ENCODE measurements at places on chromosomes 12 and 14.

- no peak for DNase-seq
Measured at GRCh38 chr14:66628636-66629035, 120.7 kb downstream of the GPHN start.

DNA sequence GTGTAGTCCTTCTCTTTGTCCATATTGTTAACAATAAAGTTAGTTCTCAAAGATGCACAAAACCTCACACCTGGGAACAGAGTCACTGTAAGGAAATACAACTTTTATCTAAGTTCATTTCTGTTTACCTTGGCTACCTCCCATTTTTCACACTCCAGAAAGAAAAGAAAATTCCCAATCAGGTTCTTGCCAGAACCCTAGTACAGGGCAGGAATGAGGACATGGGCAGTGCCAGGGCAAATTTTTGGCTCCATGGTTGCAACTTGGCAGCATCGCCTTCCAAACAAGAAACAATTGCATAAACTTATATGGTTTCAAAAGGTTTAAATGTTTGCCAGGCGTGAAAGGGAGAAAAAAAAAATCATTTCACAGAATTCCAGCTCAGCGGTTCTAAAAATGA is 296.3 kb upstream of the PRKD1 start:
- no peak for DNase-seq

GRCh38 chr12:43540470-43540869 is 11.5 kb downstream of the ADAMTS20 start:
- no peak for DNase-seq

DNA sequence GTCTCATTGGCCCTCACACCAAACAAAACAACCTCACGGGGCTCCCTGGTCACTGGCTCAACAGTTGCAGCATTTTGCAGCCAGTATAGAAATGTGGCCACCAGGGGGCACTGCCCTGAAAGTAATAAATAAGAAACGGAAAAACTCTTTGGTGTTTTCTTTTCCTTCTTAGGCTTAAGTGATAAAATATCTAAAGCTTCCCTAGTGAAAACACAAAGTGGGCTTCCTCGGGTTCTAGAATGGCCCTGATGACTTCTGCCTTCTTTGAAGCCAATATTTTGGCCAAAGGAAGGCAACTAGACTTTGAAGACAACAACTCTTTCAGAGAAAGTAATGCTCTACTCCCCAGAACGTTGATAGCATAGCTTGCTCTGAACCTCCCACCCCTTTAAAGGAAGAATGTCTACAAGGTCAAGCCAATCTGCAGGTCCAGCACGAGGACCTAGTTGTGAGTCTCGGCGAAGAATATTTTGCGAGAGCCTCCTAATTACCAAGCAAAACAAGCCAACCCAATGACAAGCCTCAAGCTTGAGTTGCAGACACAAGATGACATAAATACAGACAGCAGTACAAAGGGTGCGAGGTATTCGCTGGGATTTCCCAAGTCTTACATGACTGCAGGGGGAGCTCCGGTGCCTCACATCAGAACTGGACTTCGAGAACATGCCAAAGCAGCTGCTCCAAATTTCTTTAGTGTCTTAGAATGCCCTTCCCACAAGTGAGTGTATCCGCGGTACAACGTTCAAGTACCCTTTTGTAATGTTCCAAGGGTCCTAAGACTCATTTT is 2.6 kb downstream of the ITPK1 start:
- peak; percentile 90 for DNase-seq

DNA sequence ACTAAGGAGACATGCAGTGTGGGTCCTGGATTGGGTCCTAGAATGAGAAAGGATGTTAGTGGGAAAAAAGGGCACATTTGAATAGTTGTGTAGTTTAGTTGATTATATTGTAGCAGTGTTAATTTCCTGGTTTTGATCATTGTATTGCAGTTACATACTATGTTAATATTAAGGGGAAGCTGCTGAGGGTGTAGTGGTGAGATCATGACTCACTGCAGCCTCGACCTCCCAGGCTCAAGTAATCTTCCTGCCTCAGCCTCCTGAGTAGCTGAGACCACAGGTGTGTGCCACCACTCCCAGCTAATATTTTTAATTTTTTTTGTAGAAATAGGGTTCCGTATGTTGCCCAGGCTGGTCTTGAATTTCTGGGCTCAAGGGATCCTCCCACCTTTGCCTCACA is 21.7 kb downstream of the BORCS5 start:
- no peak for DNase-seq

- no peak for DNase-seq
Measured at GRCh38 chr14:105933238-105933637, 406.9 kb downstream of the TMEM121 start.

GRCh38 chr12:3700861-3701260 is 52.0 kb downstream of the CRACR2A start:
- DNase-seq = no peak

DNA sequence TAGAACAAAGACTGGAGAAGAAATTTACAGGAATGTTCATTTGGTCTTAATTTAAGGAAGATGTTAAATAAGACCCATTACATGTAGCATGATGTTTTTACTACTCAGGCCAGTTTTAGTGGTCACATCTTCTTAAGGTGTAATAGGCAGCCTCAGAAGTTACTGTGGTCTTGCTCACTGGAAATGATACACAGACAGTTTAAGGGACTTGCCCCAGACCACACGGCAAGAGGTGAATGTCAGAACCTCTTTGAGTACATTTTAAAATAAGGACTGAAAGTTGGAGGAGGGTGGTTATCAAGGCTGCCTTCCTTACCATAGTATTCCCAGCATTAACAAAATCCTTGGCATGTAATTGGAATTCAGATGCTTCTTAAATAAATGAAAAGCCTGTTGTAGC is 37.9 kb downstream of the LRRK2 start:
- DNase-seq = no peak

DNA sequence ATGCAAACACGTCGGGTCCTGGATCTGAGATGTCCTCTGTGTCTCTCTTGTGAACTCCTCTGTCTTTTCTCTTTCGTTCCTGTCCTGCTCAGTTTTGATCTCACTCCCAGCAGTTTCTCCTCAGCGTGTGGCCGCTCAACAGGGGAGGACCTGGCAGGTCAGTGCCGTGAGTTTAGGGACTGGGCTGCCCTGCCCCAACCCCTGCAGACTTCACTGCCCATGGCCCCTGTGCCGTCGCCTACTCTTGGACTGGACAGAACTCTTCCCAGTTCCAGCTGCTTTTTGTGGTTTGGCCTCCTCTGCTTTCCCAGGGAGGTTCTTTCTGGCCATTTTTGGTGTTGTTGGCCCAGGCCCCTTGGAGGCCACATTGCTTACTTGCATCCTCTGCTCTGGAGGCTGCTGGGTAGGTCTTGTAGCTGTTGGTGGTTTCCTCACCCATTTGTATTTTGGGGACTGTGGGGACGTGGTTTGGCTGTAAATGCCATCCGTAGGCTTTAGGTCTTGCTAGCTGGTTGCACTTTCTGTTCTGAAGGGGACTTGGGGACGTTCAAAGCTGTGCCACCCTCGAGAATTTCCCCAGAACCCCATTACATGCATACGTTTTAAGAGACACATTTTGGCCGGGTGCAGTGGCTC is 20.0 kb upstream of the DNAH10 start:
- no peak for DNase-seq

DNA sequence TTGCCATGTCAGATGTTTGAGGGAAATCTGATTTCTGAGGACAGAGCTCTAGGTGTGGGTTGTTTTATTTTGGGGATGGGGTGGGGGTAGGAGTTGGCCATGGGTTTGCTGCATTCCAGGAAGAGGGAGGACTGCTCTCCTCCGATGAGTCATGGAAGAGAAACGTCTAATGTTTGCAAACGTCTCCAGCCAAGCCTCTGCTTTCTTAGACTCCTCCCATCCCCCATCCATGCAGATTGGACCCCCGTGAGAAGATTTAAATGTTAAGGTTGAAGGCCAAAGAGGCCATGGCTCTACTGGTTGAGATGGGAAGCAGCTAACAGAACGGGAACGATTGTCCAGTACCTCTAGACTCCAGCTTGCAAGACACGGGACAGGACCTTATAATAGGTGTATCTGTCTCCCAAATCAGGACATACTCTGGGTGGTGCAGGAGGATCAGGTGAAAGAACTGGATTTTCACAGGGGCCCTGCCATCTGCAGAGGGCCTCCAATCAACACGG is 11.4 kb upstream of the ATP2A2 start:
- no peak for DNase-seq

- peak; percentile 16 for DNase-seq
Measured at GRCh38 chr14:41607966-41608663, 1.4 kb downstream of the LRFN5 start.

GRCh38 chr12:92987362-92987761 is 58.3 kb upstream of the EEA1 start:
- DNase-seq = peak; percentile 78

- no peak for DNase-seq
Measured at GRCh38 chr12:116332705-116333380, 55.4 kb upstream of the MED13L start.

DNA sequence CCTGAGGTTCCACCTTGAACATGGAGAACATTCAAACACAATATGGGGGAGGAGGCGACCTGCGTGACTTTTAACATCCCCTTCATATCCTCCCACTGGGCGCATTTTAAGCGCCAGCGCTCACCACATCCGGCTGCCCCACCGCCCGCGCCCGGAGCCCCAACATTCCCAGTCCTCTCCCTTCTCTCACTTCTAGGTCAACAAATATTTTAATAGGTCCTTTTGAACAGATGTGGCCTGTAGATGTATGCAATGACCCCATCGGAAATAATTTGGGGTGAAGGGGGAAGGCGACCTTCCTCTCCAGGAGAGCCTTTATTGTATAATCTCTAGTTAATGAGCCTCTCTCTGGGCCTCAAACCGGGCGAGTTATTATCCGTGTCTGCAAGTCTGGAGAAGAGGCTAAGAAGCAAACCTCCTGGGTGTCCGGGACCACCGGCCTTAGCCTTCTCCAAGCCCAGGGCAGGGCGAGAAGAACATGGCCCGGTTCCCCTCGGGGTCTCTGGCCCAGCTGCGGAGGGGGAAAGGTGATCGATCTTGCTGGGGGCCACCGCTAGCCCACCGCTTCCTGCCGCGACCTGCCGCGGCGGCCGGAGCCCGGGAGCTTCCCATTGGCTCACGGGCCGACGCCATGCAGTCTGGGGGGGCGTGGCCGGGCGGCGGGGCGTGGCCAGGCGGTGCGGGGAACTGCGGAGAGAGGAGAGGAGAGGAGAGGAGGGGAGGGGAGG is 83.2 kb upstream of the HMGA2 start:
- peak; percentile 78 for DNase-seq

- DNase-seq = no peak
Measured at GRCh38 chr12:52828591-52829021, 5.5 kb downstream of the KRT79 start.

- no peak for DNase-seq
Measured at GRCh38 chr14:68702135-68702534, 90.7 kb downstream of the ZFP36L1 start.

DNA sequence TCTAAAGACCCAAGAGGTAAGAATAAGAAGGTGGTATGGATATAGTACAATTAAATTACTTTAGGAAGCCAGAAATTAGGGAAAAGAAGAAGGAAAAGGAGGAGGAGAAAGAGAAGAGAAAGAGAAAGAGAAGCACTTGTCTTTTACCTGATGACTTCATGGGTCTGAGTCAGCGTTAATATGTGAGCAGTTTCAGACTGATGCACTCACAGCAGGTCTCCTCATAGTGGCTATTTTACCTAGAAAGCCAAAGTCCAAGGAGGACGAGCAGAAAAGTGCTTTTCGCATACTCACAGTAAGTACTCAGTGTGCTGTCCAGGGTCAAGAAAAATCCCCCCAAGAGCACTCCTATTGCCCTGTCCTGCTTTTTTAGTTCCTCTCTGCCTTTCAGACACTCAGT is 222.1 kb downstream of the C12orf42 start:
- no peak for DNase-seq

DNA sequence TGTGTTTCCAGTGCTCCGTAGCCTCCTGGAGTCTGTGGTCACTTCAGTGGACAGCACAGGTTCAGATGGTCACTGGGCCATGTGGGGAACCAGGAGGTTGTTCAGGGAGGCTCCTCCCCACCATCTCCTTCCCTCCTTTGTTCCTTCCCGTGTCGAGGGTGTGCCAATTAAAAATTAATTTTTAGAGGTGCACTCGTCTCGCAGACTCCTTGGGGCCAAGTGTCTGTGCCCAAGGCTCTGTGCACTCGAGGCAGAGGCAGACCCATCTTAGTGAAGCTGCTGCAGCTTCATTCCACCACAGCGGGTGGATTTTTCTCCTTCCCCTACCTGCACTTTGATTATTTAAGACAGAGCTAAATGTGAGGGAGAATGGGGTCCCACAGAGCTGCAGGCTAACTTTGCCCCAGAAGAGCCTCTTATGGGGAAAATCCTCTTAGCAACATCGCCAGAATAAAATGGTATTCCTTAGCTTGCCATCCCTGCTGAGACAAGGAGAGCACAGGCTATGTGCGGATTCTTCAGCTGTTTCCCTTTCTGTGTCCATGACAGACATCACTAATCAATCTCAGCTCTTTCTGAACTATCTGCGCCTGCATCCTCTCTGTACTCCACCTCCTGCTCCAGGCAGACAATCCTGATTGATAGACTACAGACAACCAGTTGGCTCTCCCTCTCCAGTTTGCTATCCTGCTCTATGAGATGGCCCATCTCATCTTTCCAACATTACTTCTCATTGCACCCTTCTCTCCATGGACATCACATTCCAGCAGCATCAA is 159.5 kb downstream of the VRK1 start:
- no peak for DNase-seq

DNA sequence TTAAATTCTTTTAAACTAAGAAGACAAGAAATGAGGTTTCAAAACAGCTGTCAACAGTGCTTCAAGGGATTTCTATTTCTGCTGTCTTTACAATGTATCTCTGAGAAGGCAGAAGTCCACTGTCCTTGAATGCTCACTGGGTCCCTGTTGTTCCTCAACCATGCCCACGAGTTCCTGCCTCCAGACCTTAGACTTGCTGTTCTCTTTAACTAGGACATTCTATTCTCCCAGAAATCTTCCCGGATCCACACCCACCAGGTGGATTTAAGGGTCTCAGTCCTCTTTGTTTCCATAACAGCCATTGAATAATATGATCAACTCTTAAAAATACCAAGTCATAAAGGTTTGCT is 6.7 kb upstream of the SLC41A2 start:
- DNase-seq = no peak

DNA sequence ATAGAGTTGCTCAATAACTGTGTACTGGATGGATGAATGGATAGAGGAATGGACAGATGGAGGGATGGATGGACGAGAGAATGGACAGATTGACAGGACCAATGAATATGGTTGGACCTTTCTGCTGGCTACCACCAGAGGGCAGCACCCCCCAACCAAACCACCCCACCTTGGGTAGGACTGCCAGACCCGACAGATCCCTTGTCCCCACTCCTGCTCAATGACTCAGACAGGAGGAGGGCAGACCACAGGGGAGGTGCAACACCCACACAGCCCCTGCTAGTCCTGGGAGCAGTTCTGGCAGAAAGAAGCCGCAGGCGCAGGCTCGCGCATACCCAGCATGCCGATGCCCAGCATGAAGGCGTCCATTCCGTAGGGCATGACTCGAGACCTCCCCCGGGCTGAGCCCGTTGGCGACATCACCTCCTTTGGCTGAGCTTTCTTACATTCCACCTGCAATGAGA is 12.4 kb downstream of the MSI1 start:
- peak; percentile 89 for DNase-seq

DNA sequence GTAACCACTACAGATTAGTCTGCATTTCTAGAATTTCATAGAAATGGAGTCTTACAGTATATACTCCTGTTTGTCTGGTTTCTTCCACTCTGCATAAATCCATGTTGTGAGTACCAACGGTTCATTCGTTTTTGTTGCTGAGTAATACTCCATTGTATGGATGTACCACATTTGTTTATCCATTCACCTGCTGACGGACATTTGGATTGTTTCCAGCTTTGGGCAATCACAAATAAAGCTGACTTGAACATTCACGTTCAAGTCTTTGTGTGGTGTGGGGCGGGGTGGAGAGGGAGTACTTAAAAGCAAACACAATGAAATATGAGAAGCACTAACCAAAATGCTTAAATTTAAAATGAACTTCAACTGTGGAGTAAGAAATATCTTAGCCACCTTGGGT is 7.1 kb downstream of the HECTD4 start:
- no peak for DNase-seq
